Naive thymus-derived CD8-positive, alpha-beta T cell (primary cell): ENCODE measurements at places on chromosomes 1 and 21.
A peak's percentile ranks its signal among the peaks of the same experiment; 100 is the strongest.

GRCh38 chr21:41016472-41016871 lies 151.5 kb upstream of the BACE2 start:
- no peak for DNase-seq

- DNase-seq, result no peak
Observed at GRCh38 chr1:118084400-118084799, 100.6 kb downstream of the SPAG17 start.

DNA sequence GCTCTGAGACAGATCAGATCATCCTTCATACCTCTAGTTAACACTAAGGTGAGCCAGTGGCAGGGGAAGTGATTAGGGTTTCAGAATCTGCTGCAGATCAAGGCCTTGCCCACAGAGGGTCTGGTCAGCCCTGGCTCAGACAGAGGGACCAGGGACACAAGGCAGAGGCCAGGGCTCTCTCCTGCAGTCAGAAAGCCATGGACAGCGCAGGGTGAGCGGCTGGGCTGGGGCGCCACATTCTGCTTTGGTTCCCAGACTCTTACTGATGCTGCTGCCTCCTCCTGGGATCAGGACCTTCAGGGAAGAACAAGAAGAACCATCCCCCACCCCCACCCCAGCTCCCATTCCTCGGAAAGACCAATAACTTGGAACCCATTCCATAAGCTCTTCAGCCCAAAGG lies 43.1 kb downstream of the GPR161 start:
- DNase-seq, result no peak

DNA sequence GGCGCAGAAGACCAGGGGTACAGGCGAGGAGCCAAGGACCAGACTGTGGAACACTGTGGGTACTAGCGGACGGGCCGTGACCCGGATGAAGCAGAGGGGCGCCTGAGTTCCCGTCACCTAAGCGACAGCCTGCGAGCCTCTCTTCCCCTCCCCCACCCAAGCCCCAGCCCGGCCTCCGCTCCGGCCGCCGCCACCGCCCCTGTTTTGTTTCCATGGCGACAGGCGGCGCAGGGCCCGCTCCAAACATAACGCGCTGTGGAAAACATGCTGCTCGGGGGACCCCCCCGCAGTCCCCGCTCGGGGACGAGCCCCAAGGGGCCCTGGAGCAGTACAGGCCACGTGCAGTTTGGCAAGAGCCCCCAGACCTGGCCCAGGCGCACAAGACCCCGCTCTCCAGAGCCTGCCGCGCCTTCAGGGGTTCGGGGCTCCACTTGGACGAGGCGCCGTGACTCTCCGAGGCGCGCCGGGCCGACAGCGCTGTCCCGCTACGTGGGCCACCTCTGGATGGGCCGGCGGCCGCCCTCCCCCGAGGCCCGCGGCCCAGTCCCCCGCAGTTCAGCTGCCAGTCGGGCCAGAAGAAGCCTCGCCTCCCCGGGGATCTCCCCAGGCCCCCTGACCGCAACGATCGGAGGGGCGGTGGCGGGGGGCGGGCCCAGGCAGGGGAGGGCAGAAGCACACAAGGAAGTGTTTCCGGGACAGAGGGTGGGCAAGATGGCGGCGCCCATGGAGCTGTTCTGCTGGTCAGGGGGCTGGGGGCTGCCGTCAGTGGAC lies at the start of gene MTX1:
TSS of gene MTX1 (plus strand) at position 155 of the 771 bp plus-strand sequence. CDS start at position 265, 110 bp downstream.
- peak; percentile 88 for DNase-seq

GRCh38 chr1:159828176-159828575 lies 1.5 kb downstream of the SLAMF8 start:
- no peak for DNase-seq

GRCh38 chr21:36466061-36466511 lies 13.8 kb downstream of the CLDN14 start:
- DNase-seq, result no peak

DNA sequence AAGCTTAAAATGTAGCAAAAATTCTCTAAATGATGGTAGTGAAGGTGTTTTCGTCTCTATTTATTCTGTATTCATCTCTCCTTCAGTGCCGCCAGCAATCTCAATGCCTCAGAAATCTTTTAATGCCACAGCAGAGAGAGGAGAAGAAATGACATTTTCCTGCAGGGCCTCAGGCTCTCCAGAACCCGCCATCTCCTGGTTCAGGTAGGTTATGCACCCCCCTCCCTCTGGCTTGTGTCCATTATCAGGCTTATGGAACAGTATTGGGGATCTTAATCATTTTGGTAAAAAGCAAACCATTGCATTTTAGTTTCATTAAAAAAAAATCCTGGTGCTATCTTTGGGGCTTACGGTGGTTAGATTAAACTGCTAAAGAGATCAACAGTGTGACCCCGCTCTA lies 326.1 kb downstream of the NCAM2 start:
- DNase-seq, result no peak
